ENCODE measurements at places on chromosomes 12 and 14.

GRCh38 chr12:22046968-22047390 lies 961 bp downstream of the CMAS start:
- DNase-seq: no peak

DNA sequence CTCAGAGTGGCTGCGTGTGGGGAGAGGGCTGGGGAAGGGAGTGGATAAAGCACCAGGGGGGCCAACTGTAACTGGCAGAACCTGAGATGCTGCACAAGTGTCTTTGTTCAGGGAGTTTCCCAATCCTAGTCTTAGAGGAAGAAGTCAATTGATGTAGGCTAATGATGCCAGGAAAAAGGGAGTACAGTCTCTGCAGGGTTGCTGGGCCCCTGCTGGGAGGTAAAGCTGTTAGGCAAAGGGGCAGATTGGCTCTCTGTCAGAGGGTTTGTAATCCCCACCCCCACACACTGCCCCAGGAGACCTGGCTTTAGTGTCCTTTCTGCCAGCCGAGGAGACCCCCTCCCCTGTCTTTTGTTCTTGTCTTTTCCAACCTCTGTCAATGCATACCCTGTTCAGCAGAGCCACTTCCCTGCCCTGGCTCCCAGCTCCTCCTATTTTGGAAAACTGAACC lies 178.4 kb downstream of the KCNA5 start:
- no peak for DNase-seq

GRCh38 chr12:123142921-123143735 lies 7.8 kb downstream of the PITPNM2 start:
- DNase-seq: peak; percentile 80

GRCh38 chr12:100534625-100535227 lies 38.8 kb upstream of the GAS2L3 start:
- no peak for DNase-seq

DNA sequence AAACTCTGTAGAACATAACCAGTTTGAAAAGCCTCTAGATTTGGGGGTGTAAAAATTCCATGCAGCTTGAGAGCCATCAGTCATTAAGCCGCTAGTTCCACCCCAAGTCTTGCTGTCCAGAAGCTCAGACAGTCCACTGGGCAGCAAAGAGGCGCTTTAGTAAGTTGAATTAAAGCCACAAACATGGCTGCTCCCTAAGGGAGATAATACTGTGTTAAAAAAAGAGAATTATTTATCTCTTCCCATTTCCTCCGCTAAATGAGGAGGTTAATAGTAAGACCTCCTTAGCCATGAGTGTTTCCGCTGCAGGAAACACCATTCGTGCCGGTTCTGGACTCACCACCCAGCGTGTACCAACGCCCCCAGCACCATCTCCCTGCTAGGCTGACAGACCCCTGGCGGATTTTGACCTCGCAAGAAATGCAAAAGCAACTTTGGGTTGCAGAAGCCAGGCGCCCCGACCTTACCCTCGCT lies 536 bp downstream of the TM7SF3 start:
- no peak for DNase-seq

DNA sequence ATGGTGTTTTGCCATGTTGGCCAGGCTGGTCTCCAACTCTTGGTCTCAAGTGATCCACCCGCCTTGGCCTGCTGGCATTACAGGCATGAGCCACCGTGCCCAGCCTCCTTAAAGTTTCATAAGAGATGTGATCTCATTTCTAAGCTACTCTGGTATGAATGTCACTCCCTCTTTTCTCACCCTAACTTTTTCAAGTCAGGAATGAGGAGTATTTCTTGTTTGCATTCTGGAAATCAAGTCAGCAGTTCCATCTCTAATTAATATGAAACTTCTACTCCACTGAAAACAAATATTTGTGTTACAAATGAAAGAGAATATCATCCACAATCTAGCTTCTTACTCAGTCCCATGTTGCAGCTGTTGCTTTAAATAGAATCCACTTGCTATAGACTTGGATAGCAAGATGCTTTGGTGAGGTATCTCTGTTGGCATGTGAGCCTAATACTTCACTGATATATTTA lies 61.3 kb downstream of the ARF6 start:
- DNase-seq: no peak

GRCh38 chr14:56854325-56854724 lies 44.0 kb upstream of the OTX2 start:
- DNase-seq: no peak
